ENCODE measurements at places on chromosomes 6 and 20. TPM values are rescaled to one million over a fixed set of nuclear protein-coding genes. Genes with fewer than 3 reads are reported as not detected.

- no peak overlapping the region for H3K27ac ChIP-seq
- no peak for DNase-seq
- H3K36me3 ChIP-seq: no peaks in the 10 kb centered on the region
- no peaks in the 10 kb centered on the region for H3K27me3 ChIP-seq
Observed at GRCh38 chr6:122770835-122771601, 8.5 kb upstream of the FABP7 start.

GRCh38 chr6:9208966-9209365, 773.6 kb upstream of the SLC35B3 start:
- no peaks in the 10 kb centered on the region for H3K27me3 ChIP-seq
- no peaks in the 10 kb centered on the region for H3K36me3 ChIP-seq
- H3K27ac ChIP-seq: no peak overlapping the region
- no peak for DNase-seq
- no peak overlapping the region for H3K4me3 ChIP-seq

GRCh38 chr20:50913690-50914375, 17.4 kb downstream of the ADNP start:
- no peaks in the 10 kb centered on the region for H3K27me3 ChIP-seq
- H3K36me3 ChIP-seq: no peaks in the 10 kb centered on the region
- no peak for DNase-seq
- H3K4me1 ChIP-seq: peaks cover 77% of the 10 kb centered on the region

- no peaks in the 10 kb centered on the region for H3K4me1 ChIP-seq
Observed at GRCh38 chr6:126718600-126719327, 378.8 kb downstream of the CENPW start.

DNA sequence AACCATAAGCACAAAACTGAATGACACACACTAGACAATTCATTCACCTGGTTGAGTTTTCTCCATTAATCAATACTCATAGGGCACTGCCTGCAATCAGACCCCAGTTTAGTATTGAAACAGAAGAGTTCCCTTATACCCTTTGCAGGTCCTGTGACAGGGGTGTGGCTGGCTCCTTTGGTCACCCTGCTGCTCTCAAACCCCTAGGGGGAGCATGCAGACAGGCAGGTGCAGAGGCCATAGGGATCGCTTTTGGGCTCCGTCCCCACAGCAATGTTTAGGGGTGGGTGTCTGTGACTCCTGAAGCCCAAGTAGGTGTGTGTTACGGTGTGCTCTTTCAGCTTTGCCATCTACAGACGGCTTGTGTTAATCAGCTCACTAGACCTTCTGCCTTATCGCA, 210.4 kb downstream of the CENPW start:
- H3K4me1 ChIP-seq: no peaks in the 10 kb centered on the region
- H3K27ac ChIP-seq: no peak overlapping the region
- DNase-seq: no peak

DNA sequence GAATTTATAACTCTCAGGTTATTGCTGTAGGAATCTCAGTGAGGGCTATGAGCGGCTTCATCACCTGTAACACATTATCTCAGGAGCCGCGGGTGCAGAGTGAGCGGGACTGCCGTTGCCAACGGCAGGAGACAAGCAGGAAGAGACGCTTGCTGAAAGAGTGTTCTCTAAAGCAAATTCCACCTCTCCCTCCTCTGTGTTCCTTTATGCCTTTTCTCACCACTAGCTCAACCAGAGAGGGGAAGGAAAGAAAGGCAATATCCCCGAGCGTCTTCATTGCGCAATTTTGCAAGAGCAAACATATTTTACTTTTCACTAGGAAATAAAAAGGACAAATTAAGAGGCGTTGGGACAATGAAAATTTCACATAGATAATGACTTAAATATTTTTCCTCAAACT, 185.2 kb upstream of the EXOC2 start:
- no peak overlapping the region for H3K4me3 ChIP-seq
- no peak for DNase-seq
- no peaks in the 10 kb centered on the region for H3K36me3 ChIP-seq

The CHMP4B gene
- total RNA-seq: 91.2 TPM

The F13A1 gene
- total RNA-seq: 187 TPM

The PROKR2 gene
- total RNA-seq: not detected

The WFDC2 gene
- total RNA-seq: 172 TPM
